ENCODE measurements at places on chromosomes 5 and 9.
A peak's percentile ranks its signal among the peaks of the same experiment; 100 is the strongest.

DNA sequence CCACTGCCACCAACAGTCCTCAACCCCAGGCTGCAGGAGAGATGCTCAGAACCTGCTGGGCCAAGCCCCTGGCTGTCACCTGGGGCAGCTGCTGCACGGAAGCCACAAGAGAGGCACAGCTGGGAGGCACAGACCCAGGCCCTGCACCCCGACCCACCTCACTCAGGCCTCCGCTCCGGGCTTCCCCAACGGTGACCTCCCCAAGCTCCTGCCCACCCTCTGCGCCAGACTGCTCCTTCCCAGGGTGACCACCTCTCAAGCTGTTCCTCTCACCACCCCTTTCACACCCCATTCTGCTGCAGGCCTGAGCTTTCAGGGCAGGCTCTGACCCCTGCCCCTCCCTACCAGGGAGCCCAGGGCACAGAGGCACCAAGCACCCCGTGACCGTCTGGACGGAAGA lies 33.0 kb downstream of the VAV2 start:
- DNase-seq, result no peak

DNA sequence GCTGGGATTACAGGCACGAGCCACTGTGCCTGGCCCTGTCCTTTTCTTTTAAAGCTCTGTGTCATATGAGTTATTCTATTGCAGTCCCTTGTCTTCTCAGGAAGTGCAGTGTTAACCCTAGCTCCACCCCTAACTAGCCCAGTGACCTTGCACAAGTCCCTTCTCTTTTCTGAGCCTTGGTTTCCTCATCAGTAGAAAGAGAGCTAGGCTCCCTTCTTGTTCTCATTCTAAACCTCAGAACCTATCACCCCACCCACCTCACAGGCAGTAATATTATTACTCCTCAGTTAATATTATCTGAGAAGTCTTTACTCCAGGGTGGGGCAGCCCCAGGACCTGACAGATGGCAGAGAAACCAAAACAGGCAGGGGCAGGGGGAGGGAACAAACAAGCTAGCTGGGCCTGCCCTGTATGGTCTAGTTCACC lies 7.2 kb downstream of the CYFIP2 start:
- no peak for DNase-seq

GRCh38 chr9:79300068-79300467 lies 271.7 kb upstream of the TLE4 start:
- DNase-seq, result no peak

GRCh38 chr5:33011801-33012200 lies 300.7 kb downstream of the NPR3 start:
- DNase-seq, result no peak

DNA sequence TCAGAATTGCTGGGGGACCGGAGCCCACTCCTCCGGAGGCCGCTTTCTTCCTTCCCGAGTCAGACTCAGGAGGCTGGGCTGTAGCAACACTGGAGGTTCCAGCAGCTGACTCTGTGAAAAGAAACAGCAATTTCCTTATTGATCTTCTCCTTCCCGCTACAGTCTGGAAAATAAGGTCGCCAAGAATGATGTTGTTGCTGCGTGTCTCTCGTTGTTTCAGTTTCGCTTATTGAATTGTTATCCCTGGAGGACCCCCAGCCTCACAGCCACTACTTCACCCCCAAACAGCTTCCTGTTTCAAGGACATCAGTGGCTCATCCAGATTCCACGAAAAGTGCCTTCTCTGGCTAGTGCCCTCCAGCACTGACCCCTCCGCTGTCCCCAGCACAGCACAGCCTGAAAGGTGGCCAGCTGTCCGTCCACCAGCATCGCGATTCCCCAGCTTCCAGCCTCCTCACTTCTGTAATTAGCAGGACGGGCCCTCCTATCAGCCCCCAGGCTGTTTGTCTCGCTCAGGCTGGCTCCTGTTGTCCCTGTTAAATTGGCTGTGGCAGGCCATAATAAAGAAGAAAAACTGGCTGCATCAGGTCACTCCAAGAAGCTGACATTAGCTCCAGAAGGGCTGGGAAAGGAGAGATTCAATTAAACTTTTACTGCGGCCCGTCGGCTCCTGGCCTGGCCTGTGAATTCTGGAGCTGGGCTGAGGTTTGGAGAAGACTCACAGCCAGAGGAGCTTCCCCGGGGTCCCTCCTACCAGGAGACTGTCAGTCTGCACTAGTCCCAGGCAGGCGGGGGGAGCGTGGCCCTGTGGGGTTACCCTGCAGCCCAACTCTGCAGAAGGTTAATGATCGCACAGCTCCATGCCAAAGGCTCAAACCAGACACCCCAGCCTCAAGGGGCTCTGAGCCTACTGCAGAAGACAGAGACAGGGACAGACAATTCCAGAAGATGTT lies 40.5 kb downstream of the OLFM1 start:
- no peak for DNase-seq

DNA sequence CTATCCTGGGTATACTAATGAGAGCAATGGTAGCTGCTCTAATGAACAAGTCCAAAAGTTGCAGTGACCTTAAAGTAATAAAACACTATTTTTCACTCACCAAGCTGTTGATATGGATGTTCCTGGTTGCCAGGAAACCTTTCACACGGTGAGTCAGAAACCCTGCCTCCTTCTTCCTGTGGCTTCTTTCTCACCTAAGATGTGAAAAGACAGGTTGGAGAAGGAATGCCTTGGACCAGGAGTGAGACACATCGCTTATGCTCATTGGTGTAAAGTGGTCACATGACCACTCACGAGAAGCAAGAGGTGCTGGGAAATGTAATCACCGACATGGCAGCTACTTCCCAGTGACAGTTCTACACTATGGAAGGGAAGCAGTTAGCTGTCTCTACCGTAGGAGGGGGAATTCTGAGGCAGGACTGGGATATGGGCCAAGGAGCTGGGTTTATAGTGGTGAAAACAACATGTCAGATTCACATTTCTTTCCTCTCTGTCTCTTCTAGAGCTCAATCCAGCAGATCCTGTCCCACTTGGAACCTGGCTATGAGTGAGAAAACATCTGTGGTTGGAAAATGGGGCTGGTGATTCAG lies 320.4 kb upstream of the KLF4 start:
- DNase-seq, result no peak

DNA sequence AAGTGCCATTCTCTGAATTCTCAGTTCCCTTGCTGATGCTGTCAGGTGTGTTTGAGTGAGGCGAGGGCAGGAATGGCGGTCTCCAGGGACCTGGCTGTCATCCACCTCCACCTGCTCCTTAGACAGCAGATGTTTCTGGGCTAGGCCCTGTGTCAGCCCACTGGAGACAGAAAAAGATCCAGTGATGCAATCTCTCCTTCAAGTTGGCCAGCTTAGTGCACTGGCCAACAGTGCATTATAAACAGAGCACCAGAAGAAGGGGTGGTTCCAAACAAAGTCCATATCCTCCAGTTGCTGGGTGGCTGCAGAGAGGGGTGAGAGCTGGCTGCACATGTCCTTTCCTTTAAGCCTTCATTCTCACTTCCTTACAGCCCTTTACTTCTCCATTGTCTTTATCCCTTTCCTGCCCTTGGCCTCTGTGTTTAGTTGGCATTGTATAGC lies 26.5 kb downstream of the NANS start:
- DNase-seq, result no peak

DNA sequence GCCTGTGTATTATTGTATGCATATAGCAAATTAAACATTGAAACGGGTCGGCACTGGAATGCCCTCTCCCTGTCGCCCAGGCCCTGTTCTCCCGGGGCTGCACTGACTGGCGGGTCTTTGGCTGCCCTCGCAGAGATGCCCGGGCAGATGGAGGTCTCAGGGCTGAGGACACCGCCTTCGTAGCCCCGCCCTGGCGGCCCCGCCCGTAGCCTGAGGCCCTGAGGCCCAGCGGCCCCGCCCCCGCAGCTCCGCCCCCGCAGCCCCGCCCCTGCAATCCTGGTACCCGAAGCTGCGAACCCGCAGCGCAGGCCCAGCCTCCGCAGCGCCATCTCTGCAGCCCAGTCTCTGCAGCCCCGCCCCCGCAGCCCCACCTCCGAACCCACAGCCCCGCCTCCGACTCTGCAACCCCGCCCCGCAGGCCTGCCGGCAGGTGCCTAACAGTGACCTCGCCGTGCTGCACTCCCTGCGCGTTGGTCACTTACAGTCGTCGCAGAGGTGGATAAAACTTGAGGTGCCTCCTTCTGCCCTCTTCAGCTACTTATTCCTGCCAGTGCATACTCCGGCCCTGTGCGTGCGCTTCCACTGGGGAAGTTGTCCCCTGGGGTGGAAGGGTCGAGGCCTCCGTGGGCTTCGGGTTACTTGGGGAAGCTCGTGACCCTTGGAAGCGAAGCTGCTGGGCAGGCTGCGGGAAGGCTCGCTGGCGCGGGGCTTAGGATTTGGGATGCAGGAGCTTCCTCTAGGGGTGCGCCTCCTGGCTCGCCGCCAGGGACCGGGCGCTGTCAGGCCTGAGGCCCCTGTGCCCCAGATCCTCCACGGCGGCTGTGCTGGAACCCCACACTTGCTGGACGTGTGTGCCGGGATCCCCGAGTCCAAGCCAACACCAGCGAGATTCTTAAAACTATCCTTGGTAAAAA lies 72.3 kb downstream of the ICE1 start:
- DNase-seq, result peak; percentile 81

GRCh38 chr9:131997779-131998178 lies 81.9 kb downstream of the MED27 start:
- DNase-seq, result no peak

- no peak for DNase-seq
Observed at GRCh38 chr9:124622882-124623281, 115.7 kb upstream of the NR5A1 start.

DNA sequence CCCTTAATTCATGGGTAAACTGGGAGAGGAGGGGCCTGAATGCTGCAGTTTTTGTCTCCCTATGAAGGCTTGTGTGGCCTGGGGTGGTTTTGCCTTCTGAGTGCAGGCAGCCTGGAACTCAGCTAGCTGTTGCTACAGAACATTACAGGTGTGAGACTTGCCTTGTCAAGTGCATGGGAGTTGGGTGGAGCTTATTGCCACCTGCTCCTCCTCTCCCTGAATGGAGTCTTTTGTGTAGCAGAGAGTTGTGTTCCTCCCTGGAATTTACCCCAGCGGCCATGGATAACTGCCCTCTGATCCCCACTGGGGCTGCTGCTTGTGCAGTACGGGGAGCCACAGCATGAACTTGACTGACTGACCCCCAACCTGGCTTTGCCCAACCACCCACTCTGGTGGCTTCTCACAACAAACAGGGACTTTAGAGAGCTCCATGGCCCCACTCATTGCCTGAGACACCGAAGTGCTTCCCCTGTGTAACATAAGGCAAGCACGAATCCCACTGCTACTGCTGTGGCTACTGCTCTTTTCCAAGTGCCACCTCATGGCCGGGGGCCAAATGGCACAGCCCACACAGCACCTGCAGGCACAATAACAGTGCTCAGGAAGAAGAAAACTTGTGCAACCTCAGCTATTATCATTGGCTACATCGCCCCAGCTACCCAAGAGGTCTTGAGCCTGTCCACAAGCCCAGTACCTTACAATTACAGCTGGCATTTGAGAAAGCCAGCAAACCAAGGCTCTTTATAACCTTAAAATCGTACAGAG lies 942.9 kb downstream of the CDH18 start:
- no peak for DNase-seq

- no peak for DNase-seq
Observed at GRCh38 chr5:97167435-97167834, 15.6 kb downstream of the RIOK2 start.

GRCh38 chr9:70609542-70610286 lies 195.3 kb upstream of the KLF9 start:
- no peak for DNase-seq

DNA sequence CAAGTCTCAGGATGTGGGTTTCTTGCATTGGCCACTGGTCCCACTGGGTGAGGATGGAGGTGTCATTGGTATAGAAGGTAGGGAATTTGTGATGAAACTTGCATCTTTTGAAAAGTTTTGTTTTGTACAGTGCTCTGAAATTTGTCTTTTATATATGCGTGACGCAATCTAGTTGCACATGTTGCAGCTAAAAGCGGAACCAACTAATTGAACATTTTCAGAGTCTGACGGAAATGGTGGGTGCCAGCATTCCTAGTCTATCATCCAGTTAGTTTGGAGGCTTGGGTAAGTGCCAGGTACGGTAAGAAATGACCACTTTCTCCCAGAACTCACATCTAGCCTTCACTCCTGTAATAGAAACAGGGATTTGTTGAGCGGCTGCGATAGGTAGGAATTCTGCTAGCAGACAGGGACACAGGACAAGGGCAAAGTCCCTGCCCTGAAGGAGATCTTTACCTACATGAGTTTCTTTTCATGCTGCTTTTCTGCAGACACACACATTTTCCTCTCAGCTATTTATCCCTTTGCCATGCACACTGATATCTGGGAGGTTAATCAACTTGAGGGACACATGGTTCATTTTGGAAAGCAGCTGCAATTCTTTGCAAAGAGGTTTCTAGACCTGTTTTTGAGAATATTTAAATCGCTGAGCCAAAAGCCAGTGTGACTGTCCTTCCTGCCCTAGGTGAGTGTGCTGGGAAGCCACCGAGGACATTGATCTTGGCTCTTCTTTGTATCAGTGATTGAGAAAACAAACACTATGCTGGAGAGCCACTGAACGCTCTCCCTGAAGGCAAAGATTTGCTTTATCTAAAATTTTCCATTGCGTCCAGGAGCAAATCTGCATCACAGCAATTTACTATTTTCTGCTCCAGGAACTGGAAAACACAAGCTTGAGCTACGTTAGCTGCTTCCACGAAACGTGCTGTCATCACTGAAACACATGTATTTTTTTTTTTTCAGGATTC lies 89.7 kb downstream of the DAP start:
- DNase-seq, result no peak

DNA sequence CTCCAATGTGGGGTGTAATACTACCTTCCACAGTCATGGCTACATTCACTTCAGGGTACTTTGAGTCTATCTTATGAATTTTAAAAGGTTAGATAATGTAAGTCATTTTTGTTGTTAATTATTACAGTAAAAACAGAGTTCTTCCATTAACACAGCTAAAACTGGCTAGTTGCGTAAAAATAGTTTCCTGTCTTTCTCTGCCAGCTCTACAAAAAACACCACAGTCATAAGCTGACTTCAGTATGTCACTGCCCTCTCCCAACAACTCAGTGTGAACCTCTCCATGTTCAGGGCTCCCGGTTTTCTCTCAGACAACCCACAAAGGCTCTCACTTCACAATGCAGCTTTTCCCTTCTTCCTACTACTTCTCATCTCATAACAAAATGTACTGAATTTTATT lies 84.8 kb upstream of the ITGA1 start:
- DNase-seq, result no peak
